ENCODE measurements at places on chromosomes 2 and 18.

GRCh38 chr2:88871336-88871735, 179.9 kb downstream of the RPIA start:
- DNase-seq = no peak

DNA sequence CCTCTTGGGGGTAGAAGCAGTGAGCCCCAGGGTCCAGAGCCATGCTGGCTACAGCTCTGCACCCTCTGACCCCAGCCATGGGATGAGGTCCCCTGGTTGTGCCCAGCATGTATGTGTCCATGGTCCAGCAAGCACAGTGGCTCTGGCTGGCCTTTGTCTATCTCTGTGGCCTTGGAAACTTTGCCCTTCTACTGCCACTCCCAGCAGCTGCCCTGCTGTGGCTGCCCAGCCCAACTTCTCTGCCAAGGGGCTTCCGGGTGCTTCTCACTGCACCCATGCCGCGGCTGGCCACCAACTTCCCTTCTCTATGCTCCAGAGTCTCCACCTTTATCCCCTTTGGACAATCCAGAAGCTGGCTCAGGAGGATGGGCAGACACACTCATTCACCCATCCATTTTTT, 18.8 kb downstream of the TMEM185B start:
- DNase-seq = no peak

DNA sequence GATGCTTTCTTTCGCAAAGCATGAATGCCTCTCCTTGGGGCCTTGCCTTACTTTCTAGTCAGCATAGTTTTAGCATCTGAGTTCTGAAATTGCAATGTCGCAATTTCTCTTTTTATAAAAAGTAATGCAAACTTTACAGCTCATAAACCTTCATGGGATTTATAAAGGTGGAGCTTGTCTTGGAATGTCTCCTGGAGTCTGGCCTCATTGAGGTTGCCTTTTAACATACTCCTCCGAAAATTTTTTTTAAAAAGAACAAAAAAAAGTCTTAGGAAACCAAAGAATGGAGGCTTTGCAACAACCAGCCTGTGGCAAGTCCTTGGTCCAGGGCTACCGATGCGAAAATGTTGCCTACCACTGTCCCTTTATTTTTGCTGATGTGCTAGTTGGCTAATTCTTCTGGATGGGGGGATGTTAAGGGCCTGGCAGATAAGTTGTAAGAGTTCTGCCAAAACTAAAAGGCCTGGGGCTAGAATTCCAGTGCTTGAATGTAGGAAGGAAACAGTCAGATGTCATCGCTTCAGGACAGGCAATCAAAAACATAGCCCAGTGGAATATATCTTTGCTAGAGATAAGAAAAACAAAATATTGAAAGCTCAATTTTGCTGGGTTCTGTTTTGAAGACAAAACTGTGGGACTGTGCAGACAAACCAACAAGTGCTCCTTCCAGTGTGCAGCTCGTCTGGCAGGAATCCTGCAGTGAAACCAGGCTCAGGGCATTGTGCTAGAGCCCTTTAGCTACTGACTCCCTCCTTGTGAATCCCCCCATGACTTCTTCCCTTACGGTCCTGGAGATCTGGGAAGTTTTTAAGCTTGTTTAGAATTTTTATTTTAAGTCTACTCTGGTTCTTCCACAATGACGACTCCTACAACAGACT, 213.0 kb downstream of the PIEZO2 start:
- DNase-seq = no peak

GRCh38 chr2:6788614-6789013, 77.1 kb downstream of the CMPK2 start:
- no peak for DNase-seq

- no peak for DNase-seq
Measured at GRCh38 chr2:9401059-9401547, 22.2 kb downstream of the ITGB1BP1 start.

DNA sequence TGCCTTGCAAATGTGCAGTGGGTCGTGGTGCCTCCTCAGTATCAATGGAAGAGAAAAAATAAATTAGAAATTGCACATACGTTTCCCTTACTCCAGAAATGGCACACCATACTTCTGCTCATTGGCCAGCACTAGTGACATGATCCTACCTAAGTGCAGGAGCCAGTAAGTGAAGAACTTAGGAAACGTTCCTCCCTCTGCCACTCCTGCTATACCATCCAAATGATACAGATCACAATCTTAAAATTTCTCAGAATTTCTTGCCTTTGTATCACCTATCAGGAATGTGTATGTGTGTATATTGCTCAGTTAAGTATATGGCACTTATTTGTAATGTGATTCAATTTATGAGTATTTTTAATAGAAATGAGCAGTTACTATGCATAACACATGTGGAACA, 237.0 kb upstream of the UBE2E3 start:
- no peak for DNase-seq

- no peak for DNase-seq
Measured at GRCh38 chr2:217976301-217976700, 26.5 kb downstream of the TNS1 start.

DNA sequence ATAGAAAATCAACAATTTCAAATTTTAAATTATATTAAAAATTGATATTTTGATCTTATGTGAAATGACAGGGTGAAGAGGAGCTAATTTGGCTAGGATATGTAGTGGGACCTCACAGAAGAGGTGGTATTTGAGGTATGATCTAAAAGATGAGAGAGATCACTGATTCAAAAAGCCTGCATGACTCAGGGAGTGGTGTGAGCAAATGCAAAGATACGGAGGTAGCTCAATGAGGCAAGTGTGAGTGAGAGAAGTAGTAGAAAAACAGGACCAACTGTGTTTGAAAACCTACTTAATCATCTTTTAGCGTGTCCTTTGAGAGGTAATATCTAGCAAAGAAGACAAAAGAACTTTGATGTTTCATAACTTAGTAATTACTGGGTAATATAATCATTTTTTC, 557.5 kb downstream of the DSC3 start:
- no peak for DNase-seq

DNA sequence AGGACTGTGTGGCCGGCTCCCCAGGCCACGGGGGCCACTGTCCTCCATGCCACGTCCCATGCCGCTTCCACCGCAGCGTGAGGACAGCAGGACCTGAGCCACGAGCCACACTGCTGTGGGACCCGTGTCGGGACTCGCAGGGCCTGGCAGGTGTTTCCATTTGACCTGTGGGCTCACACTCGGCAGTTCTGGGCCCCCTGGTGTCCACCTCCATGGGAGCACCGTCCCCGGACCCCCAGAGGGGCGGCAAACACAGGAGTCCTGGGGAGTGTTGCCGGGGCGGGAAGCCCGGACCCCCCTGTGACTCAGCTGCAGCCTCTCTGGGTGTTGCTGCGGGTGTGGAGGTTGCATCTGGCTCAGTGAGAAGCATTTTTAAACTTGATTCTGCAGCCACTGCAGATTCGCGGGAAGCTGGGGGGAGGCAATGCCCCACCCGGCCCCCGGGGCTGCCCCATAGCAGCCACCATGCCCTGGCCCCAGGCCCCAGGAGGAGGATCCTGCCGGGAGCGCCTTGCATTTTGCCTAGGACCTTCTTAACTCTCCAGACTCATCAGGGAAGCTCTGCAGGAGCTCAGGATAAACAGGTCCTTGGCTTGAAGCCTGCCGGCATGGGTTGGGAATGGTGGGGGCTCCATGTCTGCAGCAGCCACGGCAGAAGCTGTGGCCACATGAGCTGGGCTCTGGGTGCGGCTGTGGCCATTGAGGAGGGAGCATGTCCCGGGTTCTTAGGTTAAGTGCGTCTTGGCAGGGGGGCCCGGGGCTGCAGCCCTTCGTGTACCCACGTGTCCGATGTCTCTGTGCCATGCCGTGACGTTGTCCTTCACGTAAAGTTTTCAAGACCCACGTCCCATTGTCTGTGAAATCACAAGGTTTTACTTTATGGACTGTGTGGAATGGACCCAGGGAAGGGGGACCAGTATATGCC, 30.9 kb downstream of the NFATC1 start:
- no peak for DNase-seq

DNA sequence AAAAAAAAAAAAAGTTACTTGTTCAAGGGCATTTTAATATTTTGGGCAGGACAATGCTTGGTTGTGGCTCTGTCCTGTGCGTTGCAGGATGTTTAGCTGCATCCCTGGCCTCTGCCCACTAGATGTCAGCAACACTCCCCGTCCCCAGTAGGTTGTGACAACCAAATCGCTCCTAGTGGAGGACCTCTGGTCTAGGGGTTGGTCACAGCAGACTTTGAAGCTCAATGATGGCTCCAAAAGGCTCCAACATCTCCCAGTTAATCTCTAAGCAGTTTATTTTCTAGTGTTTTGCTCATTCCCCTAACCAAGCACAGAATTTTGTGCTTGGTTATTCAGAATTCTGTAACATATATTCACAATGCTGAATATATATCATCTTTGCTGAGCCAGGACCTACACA, 67.0 kb downstream of the CHRNA1 start:
- DNase-seq = peak; percentile 72

GRCh38 chr2:215966274-215966673, 47.1 kb downstream of the MREG start:
- no peak for DNase-seq

DNA sequence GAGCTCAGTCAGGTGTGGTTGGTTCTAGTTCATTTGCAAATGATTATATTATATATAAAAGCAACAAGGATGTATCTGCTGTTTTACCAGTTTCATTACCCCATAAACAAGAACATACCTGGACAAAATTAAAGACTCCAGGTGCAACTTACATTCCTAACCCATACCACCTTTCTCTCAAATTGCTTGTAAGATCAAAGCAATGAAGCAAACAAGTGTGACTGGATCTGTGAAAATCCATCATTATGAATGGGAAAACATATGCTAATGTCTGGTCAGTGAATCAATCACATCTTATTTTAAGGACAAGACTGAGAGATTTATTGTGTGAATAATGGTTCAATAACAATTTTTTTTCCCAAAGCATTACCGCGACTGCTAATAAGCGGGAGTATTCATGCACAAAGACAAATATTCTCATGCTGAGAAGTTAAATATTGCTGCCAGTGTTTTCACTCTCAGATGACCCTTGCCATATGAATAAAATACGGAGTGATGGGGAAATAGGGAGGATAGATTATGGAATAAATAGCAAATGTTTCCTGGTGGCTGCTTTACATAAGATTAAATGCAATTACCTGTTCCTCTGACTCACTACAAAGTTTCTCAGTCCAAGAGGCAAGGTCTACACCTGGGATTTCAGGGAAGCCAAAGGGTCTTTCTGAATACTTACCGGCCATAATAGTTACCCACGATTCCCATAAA, 59.3 kb downstream of the WDR75 start:
- no peak for DNase-seq

DNA sequence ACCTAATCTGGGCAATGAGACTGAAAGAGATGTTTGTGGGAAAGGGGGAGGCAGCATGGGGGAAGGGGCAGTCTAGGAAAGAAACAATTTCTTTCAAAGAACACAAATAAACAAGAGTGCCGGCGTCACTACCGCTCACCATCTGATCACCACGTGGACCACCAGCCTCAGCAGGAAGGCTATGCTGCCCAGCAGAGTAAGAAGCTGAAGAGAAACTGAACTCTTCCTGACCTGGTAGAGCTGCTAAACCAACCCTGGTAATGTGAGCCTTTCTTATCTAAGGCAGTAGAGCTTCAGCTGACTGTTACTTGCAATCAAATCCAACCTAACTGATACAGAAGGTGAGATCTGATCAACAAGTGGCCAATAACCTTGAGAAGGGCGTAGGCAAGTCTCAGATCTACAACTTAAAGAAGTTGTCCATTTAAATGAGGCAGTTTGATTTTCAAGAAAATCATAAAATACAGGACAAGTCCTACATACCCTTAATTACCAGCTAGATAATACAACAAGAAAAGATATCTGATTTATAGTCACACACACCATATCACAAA, 44.2 kb upstream of the SPTBN1 start:
- DNase-seq = no peak

- DNase-seq = no peak
Measured at GRCh38 chr18:35174745-35175144, 66.1 kb upstream of the ZNF397 start.

DNA sequence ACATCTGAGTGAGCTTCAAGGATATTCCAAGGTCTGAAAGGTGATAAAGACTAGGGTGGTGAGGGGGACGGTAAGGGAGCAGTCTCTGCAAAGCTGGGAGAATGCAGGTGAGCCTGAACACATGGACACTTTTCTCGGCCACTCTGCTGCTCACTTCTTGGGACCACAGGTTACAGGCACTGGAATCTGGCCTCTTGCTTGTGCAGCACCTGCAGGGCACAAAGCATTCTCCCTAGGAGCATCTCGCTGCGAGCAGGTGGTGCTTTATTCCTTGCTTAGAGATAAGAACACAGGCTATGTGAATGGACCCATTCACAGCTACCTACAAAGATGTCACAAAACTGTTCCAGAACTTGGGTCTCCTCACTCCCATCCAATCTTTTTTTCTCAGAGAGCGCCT, 153.2 kb downstream of the DDX1 start:
- DNase-seq = no peak

DNA sequence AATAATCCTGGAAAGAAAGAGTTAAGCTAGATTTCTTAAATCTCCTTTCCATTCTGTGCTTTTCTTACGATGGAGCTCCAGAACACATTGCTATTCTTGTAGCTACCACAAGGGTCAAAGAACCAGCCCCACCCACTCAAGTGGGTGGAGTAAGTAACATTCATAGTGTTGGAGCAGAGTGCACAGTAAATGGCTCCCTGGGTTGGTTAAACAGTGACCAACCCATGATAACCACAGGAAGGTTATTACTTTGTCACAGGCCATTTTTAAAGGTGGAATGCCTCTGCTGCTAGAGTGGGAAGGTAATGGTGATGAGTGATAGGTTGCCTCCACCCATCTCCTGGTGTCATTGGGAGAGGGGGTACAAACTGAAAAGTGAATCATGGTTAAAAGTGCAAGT, 13.9 kb downstream of the ARPC2 start:
- DNase-seq = peak; percentile 61

DNA sequence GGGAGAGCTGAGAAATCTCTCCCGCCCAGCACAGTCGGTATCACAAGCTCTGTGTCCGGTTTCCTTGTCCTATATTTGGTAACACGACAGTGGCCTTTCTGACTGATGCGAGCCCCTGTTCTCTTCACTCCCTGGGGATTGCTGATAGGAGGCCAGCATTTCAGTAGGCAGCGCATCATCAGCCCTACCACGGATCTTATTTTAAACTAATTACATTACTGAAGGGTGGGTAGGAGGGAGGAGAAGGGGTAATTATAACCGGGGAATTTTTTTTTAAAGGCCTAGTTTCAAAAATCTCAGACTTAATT, 125.6 kb upstream of the LGALSL start:
- DNase-seq = no peak

DNA sequence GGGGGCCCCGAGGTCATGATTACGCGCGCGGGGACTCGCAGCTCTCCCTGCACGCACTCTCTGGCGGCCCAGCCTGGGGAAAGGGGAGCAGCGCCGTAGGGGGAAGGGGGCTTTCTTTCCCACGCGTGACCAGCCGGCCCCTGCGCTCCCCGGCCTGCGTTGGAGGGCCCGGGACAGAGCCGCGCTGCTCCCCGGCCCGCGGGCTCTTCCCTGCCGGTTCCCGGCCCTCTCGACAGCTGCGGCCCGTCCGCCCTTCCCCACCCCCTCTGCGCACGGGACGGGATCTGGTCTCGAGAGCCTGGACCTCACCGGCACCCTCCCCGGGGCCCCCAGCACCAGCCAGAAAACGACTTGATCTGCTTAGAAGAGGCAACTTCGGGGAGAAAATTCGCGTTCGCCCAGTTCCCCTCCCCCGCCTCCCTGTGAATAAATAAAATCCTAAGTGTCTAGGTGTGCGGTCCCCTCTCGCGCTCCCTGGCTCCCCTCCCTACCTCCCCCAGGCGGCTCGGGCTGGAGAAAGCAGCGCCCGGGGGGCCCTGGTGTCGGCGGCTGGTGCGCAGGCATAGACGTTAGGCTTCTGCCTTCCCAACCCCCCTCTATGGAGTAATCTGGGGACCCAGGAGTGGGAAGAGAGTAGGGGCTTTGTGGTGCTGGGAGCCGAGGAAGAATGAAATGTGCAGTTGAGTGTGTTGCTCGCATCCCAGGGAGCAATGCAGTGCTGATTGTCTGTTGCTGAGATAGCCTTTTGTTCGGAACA, 803 bp upstream of the FIGN start:
- DNase-seq = no peak
